ENCODE measurements at places on chromosomes 1 and 21. TPM values are rescaled to one million over a fixed set of nuclear protein-coding genes. Genes with fewer than 3 reads are reported as not detected.
A peak's percentile ranks its signal among the peaks of the same experiment; 100 is the strongest.

LENEP gene
- total RNA-seq = 1.7 TPM

TRABD2B gene
- total RNA-seq = not detected

DIP2A gene
- 45.7 TPM for total RNA-seq

PDC gene
- total RNA-seq = not detected

G0S2 gene
- 5.8 TPM for total RNA-seq

- DNase-seq = no peak
Observed at GRCh38 chr1:43949678-43950077, 2.9 kb downstream of the IPO13 start.

- no peak for DNase-seq
Observed at GRCh38 chr1:41417746-41418145, 56.5 kb downstream of the FOXO6 start.

- no peak for DNase-seq
Observed at GRCh38 chr1:13817906-13818305, 117.9 kb downstream of the PRDM2 start.

- DNase-seq = peak; percentile 82
Observed at GRCh38 chr1:157193702-157194391, 55.7 kb upstream of the ETV3 start.

- DNase-seq = no peak
Observed at GRCh38 chr21:35606578-35606977, 453.7 kb downstream of the SETD4 start.

- no peak for DNase-seq
Observed at GRCh38 chr1:225685476-225686176, 32.7 kb upstream of the ENAH start.

DNA sequence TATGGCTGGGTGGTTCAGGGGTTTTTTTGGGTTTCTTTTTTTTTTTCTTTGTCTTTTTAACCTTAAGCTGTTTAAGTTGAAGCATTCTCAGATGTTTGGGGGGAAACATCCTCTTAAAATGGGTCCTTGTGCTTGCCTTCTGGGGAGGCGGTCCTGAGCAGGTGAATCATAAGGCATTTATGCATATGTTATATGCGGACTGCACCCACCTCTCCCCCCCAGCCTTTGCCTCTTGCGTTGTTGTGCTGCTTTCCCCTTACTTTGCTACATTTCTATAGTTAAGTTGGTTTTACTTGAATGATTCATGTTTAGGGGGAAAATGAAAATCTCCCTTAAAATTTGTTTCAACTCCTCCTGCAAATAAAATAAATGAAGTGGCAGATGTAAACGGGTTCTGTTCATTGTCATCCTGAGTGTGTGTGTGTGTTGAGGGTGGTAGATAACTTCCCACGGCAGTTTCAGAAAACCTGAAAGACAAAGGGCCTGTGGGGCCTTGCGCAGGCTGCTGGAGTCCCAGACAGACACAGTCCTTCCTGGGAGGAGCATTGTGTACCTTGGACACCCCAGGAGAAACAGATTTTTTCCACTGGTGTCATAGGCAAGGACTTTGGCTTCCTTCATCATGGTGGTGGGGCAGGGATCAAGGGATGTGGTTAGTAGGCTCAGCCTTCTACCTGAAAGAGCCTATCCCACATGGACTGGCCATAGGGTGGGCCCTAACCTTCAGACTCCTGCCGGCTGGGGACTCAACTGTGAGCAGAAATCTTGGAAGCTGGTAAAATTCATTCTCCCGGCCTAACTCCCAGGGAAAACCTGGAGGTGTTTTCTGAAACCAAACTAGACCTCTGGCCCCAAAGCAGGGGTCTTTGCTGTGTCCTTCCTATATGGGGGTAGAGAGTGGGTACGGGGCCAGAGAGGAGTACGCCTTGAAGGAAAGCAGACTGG lies 926 bp upstream of the SH3D21 start:
- DNase-seq = no peak
